ENCODE measurements at places on chromosomes 1 and 21. TPM values are rescaled to one million over a fixed set of nuclear protein-coding genes. Genes with fewer than 3 reads are reported as not detected.

Gene UQCRHL
- total RNA-seq = 2.6 TPM

Gene VANGL2
- 16.4 TPM for total RNA-seq

Gene CALML6
- total RNA-seq = 0.14 TPM

Gene TDRD5
- not detected for total RNA-seq

Gene LAMC1
- total RNA-seq = 124 TPM

Gene EPHB2
- 31.2 TPM for total RNA-seq
